ENCODE measurements at places on chromosomes 7 and 10. TPM values are rescaled to one million over a fixed set of nuclear protein-coding genes. Genes with fewer than 3 reads are reported as not detected.

Gene CDC14C
- total RNA-seq: not detected

Gene TRIP6
- total RNA-seq: 14.6 TPM

Gene ITGB8
- 13.9 TPM for total RNA-seq

Gene UNC5B
- total RNA-seq: 0.26 TPM

Gene PTPRE
- 5.0 TPM for total RNA-seq

Gene TMEM236
- not detected for total RNA-seq

Gene MRPS17
- total RNA-seq: 20.1 TPM

Gene GPR158
- total RNA-seq: not detected

Gene HKDC1
- 0.44 TPM for total RNA-seq

Gene HELLS
- total RNA-seq: 98.0 TPM

Gene MYO1G
- 0.17 TPM for total RNA-seq

DNA sequence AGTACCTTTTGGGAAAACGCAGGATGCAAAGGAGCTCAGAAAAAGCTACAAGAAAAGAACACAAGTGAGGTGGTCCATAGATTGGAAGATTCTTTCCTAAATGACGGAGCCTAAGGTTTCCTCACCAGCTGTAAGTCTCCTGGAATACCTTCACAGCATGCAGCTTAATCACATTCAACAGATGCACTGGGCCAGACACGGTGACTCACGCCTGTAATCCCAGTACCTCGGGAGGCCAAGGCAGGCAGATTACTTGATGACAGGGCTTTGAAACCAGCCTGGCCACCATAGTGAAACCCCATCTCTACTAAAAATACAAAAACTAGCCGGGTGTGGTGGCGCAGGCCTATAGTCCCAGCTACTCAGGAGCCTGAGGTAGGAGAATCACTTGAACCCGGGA, 228.7 kb downstream of the FRMD4A start:
- no peak for DNase-seq

DNA sequence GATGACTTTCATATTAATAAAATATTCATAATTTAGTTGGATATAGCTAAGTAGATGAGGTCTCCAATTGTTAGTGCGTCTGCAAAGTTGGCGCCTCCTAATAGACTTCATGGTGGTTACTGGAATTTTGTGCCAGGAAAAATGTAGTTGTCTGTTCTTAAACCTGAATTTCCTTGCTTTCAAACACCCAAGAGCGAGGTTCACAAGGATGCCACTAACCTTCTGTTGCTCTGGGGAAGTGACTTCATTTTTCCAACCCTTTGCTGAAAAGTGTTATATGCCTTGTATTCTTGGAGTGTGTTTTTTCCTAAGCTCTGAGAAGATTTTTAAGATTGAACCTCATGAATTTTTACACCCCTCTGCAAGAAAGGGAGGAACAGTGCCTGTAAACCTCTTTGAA, 98.9 kb upstream of the GLCCI1 start:
- DNase-seq: no peak

- peak; percentile 60 for DNase-seq
These were observed 16.0 kb downstream of the DENND2A start for GRCh38 chr7:140624392-140625191.

GRCh38 chr10:56370217-56371113, 9.4 kb upstream of the ZWINT start:
- peak; percentile 56 for DNase-seq

DNA sequence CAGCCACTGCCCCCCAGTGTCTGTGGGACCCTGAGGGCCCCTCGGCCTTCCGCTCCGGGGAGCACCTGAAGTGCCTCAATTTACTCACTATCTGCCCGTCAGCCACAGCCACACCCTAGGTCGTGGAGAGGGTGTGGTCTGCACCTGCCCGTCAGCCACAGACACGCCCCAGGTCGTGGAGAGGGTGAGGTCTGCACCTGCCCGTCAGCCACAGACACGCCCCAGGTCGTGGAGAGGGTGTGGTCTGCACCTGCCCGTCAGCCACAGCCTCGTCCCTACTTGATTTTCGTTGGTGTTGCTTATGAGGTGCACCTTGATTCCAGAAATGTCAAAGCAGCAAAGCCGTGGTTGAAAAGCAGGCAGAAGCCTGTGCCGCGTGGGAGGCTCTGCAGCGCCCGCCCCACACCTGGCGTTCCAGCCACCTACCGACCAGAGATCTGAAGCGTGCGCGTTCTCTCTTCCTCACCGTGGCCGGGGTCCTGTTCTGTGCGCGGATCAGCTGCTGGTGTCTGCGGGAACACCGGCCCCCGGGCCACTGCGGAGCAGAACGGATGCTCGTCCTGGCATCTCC, 101.6 kb downstream of the DYNC2I1 start:
- DNase-seq: peak; percentile 61

DNA sequence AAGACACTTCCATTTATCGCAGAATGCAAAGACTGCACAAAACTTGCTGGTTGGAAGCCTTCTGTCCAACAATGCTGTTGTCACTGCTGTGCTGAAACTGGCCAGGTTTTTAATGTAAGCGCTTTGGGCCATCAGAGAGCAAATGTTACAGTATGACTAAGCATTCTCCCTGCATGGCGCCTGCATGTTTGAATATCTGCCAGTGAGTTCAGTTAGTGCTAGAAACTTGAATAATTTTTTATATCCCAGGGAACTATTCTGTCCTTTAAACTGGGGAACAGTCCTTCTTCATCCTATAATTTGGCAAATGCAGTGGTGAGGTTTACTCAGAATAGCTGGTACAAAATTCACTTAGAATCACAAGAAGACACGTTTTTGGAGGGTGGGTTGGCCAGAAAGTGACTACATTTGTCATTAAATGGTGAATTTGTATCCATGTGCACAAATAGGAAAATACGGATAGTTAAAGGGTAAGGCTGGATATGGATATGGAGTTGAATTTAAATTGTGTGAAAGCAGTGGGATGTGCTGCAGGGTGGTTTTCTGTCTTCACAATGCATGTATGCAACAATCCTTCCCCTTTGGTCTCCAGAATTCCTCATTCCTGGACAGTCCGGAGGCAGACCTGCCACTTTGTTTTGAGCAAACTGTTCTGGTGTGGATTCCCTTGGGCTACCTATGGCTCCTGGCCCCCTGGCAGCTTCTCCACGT, 1.7 kb downstream of the ABCC2 start:
- peak; percentile 59 for DNase-seq

DNA sequence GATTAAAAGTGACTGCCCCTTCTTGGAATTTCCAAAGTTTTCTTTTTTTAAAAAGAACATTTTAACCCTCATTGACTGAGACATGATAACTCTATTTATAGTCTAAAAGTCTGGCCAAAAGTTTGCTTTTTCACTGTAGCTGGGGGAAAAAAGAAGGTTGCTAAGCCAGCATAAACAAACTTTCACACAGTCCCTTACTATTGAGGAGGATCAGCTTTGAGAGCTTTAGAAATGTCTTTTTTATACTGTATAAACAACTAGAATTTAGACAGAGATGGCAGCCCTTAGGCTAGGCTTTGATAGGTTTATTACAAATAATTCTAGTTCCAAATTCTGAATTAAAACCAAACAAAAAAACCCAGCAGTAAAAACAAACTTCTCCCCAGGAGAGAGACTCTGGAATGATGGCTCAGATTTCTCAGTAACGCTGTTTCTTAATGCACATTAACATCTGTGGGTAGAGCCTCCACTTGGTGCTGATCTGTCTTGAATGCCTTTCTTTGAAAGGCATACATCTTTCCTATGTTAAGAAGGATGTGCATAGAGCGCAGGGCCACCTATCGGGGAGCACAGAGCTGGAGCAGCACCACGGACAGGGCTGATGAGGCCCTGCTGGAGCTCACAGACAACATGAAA, 100.9 kb upstream of the PDLIM1 start:
- peak; percentile 19 for DNase-seq

- no peak for DNase-seq
These were observed 3.8 kb downstream of the CLIP2 start for GRCh38 chr7:74292757-74293576.

DNA sequence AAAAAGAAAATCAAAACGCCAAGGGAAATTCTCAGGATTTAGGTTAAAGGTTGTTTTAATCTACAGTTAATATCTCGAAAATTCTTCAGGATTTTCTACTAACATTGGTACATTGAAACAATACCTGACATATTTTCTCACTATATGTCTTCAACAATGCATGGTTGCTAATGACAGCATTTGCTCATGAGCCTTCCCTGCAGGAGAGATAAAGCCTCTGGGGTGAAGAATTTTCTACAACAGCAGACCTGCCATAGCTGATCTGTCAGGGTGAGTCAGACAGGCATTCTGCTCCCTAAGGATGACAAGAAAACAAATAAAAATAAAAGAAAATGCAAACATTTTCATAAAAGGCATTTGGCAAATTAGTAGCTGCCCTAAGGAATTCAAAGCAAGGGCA, 11.7 kb upstream of the GPR37 start:
- DNase-seq: peak; percentile 42

DNA sequence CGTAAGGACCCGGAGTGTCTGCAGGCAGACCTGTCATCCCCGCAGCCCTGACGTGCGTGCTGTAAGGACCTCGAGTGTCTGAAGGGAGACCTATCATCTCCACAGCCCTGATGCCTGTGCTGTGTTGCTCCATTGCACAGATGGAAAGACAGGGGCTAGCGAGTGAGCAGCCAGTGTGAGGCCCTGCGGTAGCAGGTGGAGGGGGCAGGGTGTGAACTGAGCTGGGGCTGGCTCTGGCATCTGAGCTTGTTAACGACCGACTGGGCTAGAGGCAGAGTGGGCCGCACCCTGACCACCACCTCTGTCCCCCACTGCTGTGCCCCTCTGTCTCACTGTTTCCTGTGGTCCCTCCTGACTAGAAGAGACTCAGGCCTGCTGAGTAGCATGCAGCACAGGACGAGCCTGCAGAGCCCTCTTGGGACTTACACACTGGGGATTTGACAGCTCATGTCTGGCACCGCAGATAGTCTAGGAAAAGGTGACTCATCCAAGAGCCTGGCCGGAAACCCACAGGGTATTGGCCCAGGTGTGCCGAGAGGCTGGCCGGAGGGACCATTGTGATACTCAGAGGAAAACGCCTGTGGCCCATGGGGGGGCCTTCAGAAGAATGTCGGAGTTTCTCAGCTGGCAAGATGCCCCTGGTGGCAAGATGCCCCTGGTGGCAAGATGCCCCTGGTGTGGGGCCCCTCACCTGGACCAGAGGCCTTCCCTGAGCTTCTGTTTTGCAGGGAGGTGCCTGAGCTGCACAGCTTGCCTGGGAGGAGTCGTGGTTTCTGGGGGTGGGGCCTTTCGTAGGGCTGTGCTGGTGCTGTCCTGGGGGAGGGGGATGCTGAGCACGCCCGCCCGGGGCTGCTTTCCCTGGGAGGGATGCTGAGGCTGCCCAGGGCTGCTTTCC, 34.3 kb downstream of the INPP5A start:
- DNase-seq: peak; percentile 94

DNA sequence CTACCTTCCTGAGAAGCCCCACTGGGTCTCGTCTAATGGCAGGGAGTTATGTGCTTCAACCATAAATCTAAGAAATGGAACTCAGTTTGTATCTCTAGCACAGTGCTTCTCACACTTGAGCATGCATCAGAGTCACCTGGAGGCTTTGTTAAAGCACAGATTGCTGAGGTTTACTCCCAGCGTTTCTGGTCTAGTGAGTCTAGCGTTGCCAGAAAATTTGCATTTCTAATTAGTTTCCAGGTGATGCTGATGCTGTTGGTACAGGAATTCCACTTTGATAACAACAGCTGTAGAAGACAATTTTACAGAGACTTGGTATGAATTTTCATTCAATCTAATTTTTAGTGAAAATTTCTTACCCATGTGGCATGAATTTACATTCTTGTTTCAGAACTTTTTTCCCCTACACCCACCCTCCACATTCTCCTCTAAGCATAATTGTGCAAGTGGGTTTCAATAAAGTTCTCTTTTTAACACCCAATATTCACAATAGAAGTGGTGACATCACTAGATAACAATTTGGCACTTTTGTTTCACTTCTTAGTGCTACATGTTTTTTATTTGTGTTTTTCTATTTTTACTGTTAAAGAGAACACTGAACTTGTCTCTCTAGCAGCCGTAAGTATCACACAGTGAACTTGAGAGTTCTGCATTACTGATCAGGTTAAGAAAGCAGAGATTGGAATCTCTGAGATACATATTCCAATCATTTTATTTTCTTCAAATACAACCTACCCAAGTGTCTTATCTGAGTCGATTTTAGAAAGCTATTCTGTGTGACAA, 48.4 kb upstream of the BET1 start:
- no peak for DNase-seq

DNA sequence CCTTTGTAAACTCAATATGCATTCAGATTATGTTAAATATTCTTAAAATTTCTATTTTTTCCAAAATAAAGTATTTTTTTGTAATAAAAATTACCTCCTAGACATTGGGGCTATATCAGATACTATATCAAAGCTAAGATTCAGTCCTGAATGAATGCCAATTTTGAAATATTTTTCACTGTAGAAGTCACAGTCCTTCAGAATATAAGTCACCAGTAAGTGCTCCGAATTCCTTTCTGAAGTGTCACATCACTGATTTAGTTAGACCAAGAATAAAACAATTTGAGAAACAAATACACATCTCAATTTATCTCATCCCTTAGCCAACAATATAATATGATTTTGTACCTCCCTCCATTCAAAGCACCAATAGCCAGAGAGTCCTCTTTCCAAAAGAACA, 33.9 kb upstream of the GSAP start:
- peak; percentile 52 for DNase-seq

DNA sequence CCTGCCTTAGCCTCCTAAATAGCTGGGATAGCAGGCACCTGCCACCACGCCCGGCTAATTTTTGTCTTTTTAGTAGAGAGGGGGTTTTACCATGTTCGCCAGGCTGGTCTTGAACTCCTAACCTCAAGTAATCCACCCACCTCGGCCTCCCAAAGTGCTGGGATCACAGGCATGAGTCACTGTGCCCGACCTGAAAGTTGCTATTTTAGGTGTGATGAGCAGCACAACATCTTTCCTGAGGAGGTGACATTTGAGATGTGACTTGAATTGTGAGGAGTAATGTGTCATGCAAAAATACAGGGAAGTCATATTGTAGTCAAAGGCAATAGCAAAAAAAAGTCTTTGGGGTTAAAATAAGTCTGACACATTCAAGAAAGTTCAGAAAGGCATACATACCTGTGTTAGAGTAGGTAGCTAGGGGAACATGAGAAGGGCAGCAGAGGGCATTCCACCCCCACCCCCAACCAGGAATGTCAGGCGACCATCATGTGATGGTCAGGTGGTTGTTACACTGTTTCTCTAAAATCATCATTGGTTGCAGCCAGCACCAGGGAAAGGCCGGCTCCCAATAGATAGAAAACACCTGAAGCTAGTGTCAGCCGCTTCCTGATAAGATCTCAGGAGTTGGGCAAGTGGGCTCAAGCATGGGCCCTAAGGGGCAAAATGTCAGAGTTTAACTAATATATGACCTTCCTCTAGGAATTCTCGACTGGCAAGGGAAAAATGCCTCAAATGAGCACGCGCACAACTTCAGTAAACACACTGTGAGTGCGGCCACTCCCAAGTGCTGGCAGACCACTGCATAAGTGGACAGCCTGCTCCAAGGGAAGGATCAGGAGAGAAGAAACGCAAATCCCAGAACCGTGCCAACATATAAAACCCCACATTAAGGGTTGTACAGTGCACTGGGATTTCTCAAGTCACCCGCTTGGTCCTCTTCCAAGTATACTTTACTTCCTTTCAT, at the start of gene TACC2:
Gene TACC2 (plus strand): TSS at position 803 of the 964 bp plus-strand sequence. CDS start 32,819 bp downstream, outside the sequence.
- peak; percentile 17 for DNase-seq

- DNase-seq: no peak
These were observed 143.8 kb downstream of the ARHGAP21 start for GRCh38 chr10:24579906-24580305.

- no peak for DNase-seq
These were observed 487.7 kb upstream of the AUTS2 start for GRCh38 chr7:69110450-69111050.

- no peak for DNase-seq
These were observed 5.0 kb downstream of the CHAT start for GRCh38 chr10:49618821-49619220.

- no peak for DNase-seq
These were observed 20.6 kb downstream of the DNAJB6 start for GRCh38 chr7:157357129-157358040.

- DNase-seq: no peak
These were observed 113.3 kb downstream of the EBF3 start for GRCh38 chr10:129850790-129851189.

Data from PC-3 (cell line).